ENCODE measurements at places on chromosomes 12 and 14. TPM values are rescaled to one million over a fixed set of nuclear protein-coding genes. Genes with fewer than 3 reads are reported as not detected.
A peak's percentile ranks its signal among the peaks of the same experiment; 100 is the strongest.

The PROX2 gene
- polyA plus RNA-seq: not detected

The KRT75 gene
- polyA plus RNA-seq: not detected

The POU6F1 gene
- 10.6 TPM for polyA plus RNA-seq

The TGFB3 gene
- 58.0 TPM for polyA plus RNA-seq

The KLRK1 gene
- 1.9 TPM for polyA plus RNA-seq

The KRT7 gene
- polyA plus RNA-seq: 158 TPM

The TTC6 gene
- 0.34 TPM for polyA plus RNA-seq

The NTF3 gene
- 11.3 TPM for polyA plus RNA-seq

The ASPG gene
- 2.7 TPM for polyA plus RNA-seq

The SRRM4 gene
- polyA plus RNA-seq: 0.08 TPM

The TC2N gene
- polyA plus RNA-seq: 9.8 TPM

The BIN2 gene
- 3.4 TPM for polyA plus RNA-seq

The NPFF gene
- polyA plus RNA-seq: not detected

The TMEM63C gene
- polyA plus RNA-seq: 0.30 TPM

The GYS2 gene
- polyA plus RNA-seq: 0.04 TPM

DNA sequence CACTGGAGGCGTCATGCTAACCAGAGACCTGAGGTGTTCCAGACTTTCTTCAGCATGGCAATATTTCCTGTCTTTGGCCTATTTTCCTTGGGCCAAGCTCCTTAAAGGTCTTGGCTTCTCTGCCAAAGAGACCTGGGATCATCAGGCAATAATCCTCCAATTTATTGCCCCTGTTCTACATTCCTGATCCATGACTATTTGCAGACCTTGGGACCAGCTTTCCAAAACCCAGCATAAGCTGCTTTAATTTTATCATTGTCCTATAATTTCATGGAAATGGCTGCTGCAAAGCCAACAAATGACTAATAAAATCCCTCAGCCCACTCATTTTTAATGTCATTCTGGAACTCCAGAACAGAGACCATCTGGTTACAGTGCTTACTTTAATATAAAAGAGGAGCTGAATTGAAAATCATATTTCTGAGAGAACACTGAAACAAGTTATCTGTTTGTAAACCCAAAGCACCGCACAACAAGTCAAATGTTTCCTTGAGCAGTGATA, 166.9 kb upstream of the BTG1 start:
- no peak for DNase-seq

DNA sequence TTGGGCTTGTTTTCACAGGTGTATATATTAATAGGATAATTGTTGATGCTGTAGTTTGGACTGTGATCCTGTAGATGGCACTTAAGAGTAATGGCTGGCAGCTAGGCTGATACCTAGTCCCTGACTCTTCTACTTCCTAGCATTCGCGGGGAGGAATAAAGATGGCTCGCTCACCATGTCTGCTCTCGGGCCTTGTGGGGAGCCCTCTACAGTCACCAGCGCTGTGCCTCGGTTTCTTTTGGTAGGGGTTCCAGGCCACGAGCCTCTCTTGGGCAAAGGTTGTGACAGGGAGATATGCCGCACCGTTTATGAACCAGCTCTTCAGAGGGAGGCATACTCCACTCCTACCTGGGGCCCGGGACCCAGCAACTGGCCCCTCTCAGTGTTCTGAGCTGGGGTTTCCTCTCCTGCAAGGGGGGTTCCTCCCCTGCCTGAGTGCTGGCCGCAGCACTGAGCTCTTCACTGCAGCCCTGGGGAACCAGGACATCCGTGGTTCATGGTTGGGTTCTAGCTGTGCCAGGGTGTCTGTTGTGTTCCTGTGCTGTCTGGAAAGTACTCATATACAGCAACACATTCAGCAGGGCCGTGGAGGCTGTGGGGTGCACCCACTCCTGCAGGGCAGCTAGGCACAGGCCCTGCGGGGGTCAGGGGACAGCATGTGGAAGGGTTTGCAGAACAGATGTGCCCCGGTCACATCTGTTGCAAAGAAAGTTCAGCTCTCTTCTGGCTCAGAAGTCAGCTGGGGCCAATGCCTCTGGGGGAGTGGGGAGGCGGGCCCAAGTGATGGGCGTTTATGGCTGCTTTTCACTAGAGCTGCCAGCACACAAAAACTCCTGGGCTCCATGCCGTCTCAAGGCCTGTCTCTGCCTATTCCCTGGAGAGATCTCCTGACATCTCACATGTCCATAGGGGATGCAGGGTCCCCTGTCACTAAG, 147.9 kb downstream of the PPFIA2 start:
- DNase-seq: no peak

DNA sequence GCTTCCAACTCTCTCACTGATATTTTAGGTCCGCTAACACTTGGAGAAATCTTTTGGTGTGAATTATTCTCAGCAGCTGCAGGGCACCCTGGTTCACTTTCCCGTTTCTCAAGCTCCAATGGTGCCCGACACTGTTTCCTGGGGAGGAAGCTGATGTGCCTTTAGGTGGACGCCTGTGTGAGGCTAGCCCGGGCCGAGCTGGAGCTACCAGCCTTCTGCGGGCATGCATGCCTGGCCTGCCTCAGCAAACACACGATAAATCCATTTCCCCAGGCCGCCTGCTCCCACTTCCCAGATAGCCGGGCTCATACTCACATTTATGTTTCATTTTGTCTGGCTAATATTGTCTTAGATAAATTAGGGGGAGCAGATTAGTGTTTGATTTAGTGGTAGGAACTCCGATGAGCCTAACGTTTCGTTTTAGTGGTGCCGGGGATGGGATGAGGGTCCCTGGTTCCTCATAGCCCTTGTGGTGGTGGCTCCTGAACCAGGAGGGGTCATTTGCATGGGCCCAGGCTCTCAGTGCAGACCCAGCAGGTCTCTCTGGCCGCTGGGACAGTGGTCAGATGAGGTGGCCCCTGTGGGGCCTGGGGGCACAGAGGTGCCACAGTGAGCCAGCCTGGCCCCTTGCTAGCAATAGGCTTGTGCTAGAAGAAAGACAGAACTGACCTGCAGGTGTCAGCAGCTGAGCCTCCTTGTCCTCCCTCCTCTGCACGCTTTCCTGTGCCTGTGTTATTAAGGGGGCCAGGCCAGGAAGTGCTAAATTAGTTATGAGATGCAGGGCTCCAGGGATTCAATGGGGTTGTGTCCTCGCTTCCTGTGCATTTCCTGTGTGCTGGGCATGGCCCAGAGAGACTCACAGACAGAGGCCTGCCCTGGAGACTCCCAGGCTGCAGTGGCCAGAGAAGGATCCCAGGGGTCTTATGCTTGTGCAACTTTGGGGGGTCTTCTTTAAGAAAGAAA, 88.3 kb downstream of the KIF26A start:
- no peak for DNase-seq

- no peak for DNase-seq
Observed at GRCh38 chr12:6846316-6846869, 4.7 kb downstream of the CDCA3 start.

DNA sequence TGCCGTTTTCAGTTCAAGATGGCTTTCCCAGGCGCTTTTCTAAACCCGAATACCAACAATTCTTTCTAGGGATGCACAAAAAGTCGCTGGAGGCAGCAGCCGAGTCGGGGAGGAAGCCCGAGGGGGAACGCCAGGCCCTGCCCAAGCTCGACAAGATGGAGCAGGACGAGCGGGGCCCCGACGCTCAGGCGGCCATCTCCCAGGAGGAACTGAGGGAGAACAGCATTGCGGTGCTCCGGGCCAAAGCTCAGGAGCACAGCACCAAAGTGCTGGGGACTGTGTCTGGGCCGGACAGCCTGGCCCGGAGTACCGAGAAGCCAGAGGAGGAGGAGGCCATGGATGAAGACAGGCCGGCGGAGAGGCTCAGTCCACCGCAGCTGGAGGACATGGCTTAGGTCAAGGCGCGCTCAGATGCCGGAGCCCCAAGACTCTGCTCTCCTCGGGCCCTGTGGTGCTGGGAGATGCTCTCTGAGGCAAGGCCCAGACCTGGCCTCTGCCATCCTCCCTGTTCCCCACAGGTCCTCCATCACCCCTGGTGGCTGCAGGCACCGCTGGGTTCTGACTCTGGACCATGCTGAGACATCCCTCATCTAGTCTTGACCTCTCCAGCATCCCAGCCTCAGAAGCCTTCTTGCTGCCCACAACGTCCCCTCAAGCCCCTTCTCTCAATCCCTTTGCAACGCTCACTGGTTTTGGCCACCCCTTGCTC, 21.4 kb downstream of the VSX2 start:
- no peak for DNase-seq

DNA sequence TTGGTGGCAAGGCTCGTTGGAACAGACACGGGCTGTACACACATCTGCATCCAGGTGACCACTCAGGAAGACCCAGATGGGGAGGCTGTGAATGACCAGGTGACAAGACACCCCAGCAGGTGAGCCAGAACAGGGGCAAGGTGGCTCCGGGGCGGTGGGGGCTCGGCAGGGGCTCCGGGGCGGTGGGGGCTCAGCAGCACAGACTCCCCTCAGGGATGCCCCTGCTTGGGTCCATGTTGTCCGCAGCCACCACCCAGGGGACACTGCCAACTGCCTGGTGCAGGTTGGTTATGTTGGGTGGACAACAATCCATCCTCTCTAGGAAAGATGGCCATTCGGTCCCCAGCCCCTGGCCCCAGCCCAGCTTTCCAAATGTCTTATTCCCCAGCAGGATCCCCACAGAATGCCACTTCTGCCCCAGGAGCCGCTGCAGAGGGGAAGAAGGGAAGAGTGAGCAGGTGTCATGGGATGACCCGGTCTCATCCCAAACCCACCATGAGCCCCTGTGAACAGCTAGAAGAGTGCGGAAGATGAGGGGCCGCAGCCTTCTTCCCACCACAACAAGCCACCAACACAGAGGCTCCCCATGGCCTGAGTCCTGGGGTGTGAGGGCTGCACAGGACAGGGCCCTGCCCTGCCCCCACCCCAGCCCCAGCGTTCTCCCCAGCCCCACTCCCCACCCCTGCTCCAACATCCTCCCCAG, 31.4 kb upstream of the C14orf180 start:
- DNase-seq: no peak

GRCh38 chr14:63130531-63130930, 73.7 kb upstream of the RHOJ start:
- DNase-seq: no peak

GRCh38 chr14:73242357-73242901, 5.1 kb downstream of the PAPLN start:
- no peak for DNase-seq

DNA sequence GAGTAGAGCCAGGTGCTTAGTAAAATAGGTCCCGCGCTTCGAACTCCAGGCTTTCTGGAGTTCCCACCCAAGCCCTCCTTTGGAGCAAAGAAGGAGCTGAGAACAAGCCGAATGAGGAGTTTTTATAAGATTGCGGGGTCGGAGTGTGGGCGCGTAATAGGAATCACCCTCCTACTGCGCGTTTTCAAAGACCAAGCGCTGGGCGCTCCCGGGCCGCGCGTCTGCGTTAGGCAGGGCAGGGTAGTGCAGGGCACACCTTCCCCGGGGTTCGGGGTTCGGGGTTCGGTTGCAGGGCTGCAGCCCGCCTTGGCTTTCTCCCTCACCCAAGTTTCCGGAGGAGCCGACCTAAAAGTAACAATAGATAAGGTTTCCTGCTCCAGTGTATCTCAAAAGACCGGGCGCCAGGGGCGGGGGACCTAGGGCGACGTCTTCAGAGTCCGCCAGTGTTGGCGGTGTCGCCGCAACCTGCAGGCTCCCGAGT, 3.6 kb downstream of the SSTR1 start:
- no peak for DNase-seq

- no peak for DNase-seq
Observed at GRCh38 chr14:91893007-91893406, 25.7 kb upstream of the TC2N start.

GRCh38 chr12:110311903-110312302, 30.9 kb downstream of the ATP2A2 start:
- DNase-seq: no peak

DNA sequence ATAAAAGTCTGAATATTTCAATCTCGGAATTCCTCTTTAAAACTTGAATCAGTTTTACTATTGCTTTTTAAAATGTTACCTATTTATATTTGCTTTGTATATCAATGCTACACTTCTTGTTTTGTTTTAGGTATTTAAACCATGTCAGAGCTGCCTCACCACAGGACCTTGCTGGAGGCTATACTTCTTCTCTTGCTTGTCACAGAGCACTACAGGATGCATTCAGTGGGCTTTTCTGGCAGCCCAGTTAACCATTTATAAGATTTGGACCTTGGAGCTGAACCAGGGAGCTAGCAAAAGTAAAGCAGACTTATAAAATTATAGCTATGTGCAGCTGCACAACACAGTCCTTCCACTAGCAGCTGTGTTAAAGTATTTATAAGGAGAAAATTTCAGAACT, 12.8 kb downstream of the TRMT5 start:
- no peak for DNase-seq

- peak; percentile 23 for DNase-seq
Observed at GRCh38 chr14:55446127-55446736, 5.8 kb upstream of the TBPL2 start.

- no peak for DNase-seq
Observed at GRCh38 chr14:21098892-21099595, 589 bp upstream of the ZNF219 start.

- no peak for DNase-seq
Observed at GRCh38 chr14:25944020-25944419, 653.8 kb downstream of the NOVA1 start.

- DNase-seq: no peak
Observed at GRCh38 chr12:5348491-5348890, 83.4 kb upstream of the NTF3 start.

DNA sequence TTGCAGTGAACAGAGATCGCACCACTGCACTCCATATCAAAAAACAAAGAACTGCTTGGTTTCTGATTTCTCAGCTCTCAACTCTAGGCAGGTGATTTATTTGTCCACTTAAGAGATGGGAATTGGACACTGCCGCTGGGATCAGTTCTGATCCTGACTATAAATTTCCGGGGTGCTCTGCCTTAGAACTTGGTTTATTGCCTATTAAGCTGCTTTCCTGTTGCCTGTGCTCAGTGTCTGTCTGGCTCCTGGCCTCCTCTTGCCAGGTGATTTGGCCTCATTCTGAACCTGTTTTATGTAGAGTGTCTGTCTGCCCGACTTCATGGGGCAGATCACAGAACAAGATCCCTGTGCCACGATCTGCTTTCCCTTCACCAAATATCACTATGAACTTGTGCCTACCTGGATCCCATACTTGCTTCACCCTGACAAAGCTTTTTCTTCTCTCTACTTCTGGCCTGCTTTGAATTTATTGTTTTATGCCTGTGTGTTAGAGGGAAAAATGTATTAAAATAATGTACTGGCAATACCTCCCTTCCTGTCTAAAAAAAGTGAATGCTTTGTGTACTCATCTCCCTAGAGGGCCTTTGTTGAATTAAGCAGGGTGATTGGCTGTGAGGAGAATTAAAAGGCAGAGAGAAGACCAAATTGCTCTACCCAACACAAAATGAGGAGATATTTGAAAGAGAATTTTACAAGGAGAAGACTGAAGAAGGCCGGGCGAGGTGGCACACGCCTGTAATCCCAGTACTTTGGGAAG, 27.6 kb downstream of the CDKN1B start:
- DNase-seq: no peak

- no peak for DNase-seq
Observed at GRCh38 chr14:90545966-90546751, 149.3 kb downstream of the CALM1 start.

DNA sequence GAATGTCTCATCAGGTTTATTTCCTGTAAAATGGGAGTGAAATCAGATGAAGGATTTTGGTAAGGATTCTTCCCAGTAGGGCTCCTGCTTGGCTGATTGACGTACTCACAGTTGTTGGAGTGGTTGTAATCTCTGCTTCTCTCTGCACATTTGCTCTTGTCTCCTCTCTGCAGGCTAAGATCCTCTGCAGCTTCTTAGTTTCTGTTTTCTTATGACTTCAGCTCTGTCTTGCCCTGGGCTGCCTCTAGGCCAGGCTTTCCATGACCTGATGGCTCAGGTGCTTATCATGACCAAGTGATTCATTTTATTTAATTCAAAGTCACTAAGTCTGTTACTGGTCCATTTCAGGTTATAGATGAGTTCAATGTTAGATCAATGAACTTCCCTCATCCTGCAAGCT, 394.5 kb upstream of the DDHD1 start:
- no peak for DNase-seq

- no peak for DNase-seq
Observed at GRCh38 chr14:39581474-39581873, 149.2 kb upstream of the FBXO33 start.

All from urinary bladder (tissue), 4 donors.